Left cardiac atrium (tissue), 4 donors: ENCODE measurements at places on chromosomes 3 and 15. TPM values are rescaled to one million over a fixed set of nuclear protein-coding genes. Genes with fewer than 3 reads are reported as not detected.

- DNase-seq = no peak
Observed at GRCh38 chr3:81437683-81438082, 323.8 kb downstream of the GBE1 start.

DNA sequence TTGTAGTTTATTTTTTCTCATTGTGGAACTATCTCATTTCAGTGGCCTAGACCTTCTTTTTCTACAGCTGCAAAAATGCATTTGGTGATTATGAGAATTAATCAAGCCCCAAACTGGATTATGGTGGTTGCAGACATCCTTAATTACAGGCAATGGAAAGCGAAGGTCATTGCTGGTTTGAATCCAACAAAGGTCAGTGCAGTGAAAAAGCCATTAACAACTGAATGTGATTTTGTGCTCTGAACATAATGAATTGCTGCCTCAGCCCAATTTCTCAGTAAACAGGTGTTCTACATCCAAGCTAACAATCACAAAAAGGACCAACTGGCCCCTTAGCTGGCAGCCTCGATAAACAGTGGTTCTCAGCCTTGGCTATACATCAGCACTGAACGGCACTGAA lies 260.1 kb upstream of the DPPA4 start:
- DNase-seq = no peak

DNA sequence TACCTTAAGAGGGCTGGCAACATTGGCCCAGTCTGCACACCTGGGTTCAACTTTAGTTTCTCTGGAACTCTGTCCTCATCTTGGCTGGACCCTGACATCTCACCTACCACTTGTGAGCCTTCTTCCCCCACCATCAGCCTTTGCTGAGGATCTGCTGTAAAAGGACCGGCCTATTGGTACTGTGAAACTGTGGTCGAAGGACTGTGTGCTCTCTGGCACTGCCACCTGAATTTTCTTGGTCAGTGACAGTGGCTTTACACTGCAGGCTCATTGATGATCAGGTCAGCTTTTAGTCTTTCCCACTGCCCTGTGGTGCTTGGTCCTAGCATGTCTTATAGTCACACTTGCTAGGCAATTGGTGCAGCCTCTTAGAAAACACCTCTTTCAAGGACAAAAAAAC lies 86.9 kb downstream of the PEX5L start:
- no peak for DNase-seq

- no peak for DNase-seq
Observed at GRCh38 chr3:186630950-186631641, 9.1 kb upstream of the FETUB start.

DNA sequence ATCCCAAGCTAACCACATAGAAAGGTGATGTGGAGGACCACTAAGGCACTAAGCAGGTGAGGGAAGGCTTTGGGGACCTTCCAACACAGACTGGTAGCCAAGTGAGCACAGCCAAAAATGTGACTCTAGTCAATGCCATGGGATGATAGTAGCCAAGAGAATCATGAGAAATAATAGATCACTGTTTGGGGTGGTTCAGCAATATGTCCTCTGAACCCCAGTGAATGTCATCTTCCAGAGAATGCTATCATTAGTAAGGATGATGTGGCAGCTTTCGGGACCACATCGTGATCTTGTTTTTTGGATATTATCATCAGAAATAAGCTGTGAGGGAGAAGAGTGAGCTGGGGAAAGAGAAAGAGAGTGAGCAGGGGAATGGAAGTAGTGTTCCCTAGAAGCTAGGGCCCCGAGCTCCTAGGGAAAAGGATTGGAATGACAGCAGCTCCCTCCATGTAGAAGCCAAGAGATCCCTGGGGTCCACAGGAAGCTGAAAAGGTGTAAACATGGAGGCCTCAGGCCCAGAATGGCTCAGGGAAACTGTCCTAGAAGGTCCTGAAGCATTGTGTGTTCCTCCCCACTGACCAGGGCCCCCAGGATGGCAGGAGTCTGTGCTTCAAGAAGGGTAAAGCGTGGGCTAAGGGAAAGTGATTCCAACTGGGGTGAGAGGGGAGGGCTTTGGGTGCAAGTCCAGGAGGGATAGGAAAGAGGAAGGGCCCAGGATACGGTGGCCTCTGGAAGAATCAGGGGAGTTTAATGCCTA lies 56.6 kb upstream of the KLF13 start:
- DNase-seq = no peak

Gene ACKR4
- 2.1 TPM for total RNA-seq

GRCh38 chr3:45275006-45275704 lies 49.1 kb upstream of the TMEM158 start:
- DNase-seq = no peak

Gene MELTF
- 7.7 TPM for total RNA-seq

Gene CCDC80
- total RNA-seq = 278 TPM

Gene TMEM212
- not detected for total RNA-seq

Gene CNTN4
- total RNA-seq = 3.7 TPM

Gene TRPM1
- total RNA-seq = not detected

DNA sequence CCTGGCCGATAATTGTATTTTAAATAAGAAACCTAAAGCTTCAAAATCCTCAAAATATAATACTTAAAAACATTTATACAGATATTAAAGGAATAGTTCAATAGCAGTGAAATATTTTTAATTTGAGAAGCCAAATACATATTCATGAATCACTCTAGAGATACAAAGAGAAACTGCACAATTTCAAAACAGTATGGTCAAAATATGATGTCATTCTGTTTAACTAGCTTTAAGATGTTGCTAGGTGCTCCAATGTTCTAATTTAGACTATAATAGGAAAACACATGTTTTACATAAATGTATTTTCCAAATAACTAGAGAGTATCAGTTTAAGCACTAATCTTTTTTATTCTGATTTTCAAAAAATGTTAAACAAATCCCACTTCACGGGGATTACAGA lies 10.3 kb upstream of the NRROS start:
- no peak for DNase-seq

Gene FSIP1
- total RNA-seq = 0.52 TPM

GRCh38 chr15:77749236-77749997 lies 116.7 kb upstream of the LINGO1 start:
- DNase-seq = no peak

Gene IL5RA
- total RNA-seq = 0.81 TPM

Gene ZBTB20
- total RNA-seq = 68.8 TPM

GRCh38 chr3:30231277-30232141 lies 374.9 kb upstream of the TGFBR2 start:
- DNase-seq = no peak

- DNase-seq = no peak
Observed at GRCh38 chr3:169071003-169071402, 592.5 kb downstream of the MECOM start.

- no peak for DNase-seq
Observed at GRCh38 chr3:10867384-10867783, 51.4 kb downstream of the SLC6A11 start.

DNA sequence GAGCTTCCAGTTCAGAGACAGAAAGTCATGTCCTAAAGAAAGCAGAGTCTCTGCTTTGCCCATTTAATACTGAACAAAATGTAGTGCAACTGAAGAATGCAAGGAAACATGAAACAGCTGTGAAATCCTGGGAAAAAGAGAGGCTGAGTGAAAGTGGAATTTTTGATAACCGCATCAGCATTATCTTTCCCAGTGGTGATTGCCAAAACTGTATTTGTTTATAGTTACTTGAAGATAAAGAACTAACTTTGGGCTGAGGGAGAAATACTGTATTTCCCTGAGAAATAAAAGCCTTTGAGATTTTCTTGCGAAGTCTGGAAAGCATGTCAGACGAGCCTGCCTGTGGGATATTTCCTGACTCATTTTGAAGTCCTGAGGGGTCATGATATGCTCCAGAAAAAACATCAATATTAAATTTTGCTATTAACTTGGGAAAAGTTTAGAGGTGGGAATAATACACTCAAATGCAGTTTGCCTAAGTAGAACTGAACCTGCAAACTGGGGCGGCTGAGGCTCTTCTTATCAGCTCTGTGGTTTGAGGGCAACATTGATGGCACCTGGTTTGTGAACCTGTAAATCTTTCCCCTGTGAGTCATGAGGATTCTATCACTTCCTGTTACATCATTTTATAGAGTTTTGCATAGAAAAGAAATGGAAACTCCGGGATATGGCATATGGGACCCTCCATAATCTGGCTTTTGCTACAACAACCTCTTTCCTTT lies 855.3 kb downstream of the MCTP2 start:
- no peak for DNase-seq

Gene PHC3
- 53.0 TPM for total RNA-seq

Gene VWA5B2
- total RNA-seq = not detected

- no peak for DNase-seq
Observed at GRCh38 chr3:86451749-86452148, 539.2 kb downstream of the VGLL3 start.

Gene TM4SF1
- total RNA-seq = 194 TPM

GRCh38 chr15:68363353-68363752 lies 68.6 kb downstream of the ITGA11 start:
- DNase-seq = no peak

DNA sequence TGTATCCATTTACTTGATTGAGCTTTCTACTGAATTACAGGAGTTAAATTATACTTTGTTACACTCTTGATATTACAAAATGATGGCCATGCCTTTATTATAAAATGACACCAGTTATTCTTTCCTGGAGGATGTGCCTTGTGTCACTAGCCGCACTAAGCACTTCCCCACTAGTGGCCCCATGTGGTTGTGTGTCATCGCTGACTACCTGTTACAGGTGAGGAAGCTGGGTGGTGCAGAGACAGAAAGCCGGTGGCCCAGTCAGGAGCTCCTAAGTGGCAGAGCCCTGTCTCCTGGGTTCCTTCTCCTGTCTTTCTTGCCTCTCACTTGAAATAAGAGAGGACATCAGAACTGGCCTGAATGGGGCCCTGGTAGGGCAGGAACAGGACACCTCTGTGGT lies 96.8 kb downstream of the IGF1R start:
- DNase-seq = no peak

GRCh38 chr3:64563751-64564150 lies 124.0 kb downstream of the ADAMTS9 start:
- DNase-seq = no peak

DNA sequence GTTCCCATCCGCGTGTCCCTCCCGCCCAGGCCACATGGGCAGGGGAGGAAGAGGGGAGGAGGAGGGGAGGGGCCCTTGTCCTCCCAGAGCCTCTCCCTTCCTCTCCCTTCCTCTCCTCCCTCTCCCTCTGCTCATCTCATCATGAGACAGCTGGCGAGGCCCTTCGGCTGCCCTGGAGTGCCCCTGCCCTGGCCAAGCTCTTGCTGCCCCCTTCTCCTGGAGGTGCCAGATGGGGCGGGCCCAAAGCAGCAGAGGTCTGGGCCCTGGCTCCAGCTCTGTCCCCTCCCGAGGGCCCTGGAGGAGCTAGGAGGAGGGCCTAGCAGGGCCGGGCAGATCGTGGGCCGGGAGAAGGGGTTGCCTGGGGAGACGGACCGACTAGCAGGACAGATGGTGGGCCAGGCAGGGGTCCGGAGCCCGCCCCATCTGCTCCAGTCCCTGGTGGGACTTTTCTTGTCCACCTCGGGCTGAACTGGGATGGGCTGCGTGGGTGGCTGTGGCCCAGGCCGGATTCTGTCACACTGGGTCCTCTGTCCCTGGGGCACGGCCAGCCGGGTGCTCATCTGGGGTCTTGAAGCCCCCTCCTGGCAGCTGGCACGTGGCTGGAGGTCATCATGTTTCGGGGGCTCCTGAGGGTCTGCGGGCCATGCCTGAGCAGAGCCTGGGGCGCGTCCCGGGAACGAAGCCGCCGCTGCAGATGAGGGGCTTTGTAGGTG lies 183.4 kb downstream of the GOLGA6L6 start:
- DNase-seq = peak; percentile 32

- DNase-seq = no peak
Observed at GRCh38 chr15:85849946-85850345, 55.2 kb upstream of the KLHL25 start.

Gene RETNLB
- not detected for total RNA-seq

- DNase-seq = no peak
Observed at GRCh38 chr3:66495668-66496045, 5.2 kb downstream of the LRIG1 start.

DNA sequence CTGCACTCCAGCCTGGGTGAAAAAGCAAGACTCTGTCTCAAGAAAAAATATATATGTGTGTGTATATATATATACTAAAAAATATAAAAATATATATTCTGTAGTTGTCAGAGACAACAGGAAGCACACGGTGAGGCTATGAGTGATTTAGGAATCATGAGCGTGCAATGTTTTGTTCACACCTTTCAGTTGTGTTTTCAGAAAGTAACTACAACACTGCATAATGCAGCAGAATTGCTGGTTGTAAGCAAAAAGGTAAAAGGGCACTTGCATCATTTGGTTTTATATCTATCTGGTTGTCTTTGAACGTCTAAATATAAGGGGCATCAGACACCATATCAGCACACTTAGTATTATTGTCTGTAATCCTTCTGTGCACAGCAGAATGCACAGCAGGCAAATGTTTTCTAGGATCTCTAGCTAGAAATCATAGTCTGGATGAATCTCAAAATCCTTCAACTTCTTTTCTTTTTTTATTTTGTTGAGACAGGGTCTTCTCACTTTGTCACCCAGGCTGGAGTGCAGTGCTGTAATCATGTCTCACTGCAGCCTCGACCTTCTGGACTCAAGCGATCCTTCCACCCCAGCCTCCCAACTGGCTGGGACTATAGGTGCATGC lies 44.8 kb downstream of the CCR3 start:
- no peak for DNase-seq

Gene ABTB1
- total RNA-seq = 21.8 TPM

GRCh38 chr3:71010726-71011455 lies 572.6 kb downstream of the FOXP1 start:
- no peak for DNase-seq

DNA sequence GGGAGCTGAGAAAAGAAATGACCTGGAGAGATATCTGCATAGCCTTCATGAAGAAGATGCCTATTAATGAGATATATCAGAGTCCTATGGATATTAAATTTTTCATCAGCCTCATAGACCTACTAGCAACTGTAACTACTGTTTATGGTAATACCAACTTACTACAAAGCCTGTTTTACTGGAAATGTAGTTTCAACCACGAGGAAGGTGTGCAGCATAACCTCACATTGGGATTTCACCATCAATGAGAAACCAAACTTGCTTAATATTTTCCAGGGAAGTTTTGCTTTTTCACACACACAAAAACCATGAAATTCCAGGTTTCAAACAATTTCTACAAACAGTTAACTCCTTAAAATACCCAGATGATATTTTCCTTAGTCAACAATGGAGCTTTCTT lies 31.4 kb downstream of the FAM240A start:
- DNase-seq = no peak

DNA sequence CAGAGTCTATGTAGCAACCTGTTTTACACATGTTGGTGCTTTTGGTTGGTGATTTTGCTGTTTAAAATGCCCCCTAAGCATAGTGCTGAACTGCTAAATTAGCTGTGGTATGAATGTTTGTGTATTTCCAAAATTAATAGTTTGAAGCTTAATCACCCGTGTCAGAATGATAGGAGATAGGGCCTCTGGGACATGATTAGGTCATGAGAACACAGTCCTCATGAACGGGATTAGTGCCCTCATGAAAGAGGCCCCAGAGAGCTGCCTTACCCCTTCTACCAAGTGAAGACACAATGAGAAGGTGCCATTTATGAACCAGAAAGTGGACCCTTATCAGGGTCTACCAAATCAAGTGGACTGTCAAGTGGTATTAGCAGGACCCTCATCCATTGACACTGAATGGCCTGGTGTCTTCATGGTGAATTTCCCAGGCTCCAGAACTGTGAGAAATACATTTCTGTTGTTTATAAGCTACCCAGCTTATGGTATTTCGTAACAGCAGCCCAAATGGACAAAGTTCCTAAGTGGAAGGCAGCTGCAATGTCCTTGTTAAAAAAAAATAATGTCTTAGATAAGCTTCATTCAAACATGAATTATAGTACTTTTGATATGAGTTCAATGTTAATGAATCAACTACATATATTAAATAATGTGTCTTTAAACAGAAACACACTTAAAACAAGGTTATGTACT lies 37.7 kb upstream of the FRMD4B start:
- DNase-seq = no peak

- DNase-seq = no peak
Observed at GRCh38 chr15:84727429-84727828, 11.5 kb upstream of the SEC11A start.
